ENCODE measurements at places on chromosomes 4 and X.

DNA sequence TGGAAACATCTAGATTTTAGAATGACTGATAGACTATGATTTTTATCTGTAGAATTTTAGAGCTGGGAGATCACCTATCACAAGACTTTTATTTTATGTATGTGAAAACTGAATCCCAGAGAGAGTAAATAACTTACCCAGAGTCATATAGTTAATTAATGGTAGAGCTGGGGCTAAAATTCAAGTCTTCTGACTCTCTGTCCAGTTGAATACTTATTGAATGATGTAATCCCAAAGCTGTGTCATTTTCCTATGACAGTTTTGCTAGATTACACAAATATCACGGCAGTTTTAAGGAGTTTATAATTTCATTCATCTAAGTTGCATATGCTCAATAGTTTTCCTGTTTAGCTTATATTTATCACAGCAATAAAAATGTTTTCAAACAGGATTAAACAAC lies 6.7 kb downstream of the NRK start:
- DNase-seq, result no peak

DNA sequence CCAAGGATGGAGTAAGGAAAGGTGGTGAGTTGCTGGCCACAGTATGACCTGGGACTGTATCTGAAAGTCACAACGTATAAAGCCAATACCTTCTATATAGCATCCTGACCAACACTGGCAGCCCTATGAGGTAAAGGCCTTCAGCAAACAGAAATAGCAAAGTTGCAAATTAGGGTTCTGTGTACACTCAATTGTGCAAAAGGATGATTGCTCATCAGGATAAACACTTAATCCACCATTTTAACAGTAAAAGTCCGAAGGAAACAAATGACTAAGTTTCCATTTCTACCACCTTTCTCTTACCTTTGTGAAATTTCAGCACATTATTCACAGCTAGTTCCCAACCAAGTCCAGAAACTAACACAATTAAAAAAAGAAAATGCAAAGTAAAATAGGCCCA lies 1.4 kb upstream of the FNIP2 start:
- no peak for DNase-seq

DNA sequence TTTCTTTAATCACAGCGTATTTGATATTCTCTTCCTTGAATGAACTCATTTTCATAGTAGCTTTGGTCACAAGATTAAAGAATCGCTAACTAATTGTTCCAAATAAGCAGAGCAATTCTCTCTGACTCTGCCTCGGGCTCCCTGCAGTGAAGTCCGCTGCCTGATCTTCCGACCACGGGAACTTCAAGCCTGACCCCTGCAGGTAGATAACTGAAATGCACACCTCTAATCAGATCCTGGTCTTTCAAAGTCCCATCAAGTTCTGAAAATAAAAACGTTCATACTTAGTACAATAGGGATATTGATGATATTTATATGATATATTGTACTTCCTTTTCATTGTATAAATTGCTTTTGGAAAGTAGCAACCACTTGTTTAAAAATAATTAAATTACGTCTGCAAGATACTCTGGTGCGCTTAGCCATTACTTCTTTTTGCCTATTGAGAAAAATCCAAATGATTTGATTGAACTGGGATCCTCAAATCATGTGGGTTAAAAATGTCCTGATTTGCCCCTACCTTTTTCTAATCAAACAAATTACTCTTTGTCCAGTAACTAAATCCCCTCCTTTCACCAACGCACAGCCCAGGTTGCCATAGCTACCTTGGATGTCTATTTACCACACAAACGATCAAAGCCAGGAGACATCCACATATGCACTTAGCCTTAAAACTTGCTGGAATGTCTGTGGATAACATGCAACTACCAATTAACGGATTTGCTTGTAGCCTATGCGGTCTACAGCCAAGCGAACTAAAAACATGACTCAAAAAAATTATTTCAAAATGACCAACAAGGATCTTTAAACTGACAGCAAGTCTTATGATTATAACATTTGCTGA lies 4.2 kb downstream of the MID1 start:
- no peak for DNase-seq

GRCh38 chr4:98656443-98656842 lies 2.0 kb downstream of the TSPAN5 start:
- no peak for DNase-seq

- no peak for DNase-seq
Measured at GRCh38 chr4:80423553-80424224, 88.2 kb downstream of the CFAP299 start.

GRCh38 chr4:2888886-2889285 lies 45.2 kb downstream of the ADD1 start:
- DNase-seq, result no peak

- no peak for DNase-seq
Measured at GRCh38 chr4:103405415-103405814, 207.3 kb upstream of the CENPE start.

- no peak for DNase-seq
Measured at GRCh38 chr4:123987408-123987807, 590.8 kb downstream of the SPRY1 start.

GRCh38 chr4:108244606-108245005 lies 75.9 kb upstream of the LEF1 start:
- DNase-seq, result no peak

- DNase-seq, result no peak
Measured at GRCh38 chr4:95142932-95143331, 385.2 kb downstream of the BMPR1B start.

GRCh38 chrX:16125520-16126149 lies 2.3 kb downstream of the GRPR start:
- DNase-seq, result no peak

DNA sequence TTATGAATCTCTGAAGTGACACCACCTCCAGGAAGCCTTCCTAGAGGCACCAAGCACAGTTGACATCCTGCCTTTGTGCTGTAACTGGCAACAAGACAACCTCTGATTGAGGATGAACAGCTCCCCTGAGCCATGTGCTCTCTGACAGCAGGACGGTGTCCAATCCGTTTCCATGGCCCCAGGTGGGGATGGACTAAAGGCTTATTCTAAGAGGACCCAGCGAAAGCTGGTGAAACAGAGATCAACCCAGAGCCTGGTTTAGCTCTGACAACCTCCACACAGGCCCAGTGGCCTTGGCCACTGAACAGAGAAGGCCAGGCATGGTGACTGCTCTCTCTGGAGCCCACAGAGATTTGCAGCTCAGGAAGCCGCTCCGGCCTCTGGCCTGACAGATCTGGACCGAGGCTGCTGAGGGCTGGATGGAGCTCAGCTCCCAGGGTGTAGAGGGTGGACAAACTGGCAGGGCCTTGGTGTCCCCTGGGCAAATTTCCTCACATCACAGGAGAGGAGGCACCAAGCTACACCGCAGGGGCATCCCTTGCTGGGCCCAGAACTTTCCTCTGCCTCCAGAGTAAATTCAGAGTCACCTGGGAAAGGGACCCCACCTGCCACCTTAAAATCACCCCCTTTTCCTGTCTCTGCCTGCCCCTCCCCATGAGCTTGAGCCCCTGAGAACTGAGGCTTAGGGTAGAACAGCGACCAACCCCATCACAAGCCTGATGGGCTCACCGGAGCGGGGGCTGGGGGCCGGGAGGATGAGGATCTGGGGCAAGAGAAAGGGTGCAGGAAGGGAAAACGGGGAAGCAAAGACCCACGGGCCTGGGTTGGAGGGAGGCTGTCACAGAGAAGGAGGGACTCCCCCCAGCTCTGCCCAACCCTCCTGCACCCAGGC lies 40.2 kb downstream of the HMX1 start:
- no peak for DNase-seq

- DNase-seq, result no peak
Measured at GRCh38 chr4:113077575-113077974, 28.1 kb downstream of the ANK2 start.

DNA sequence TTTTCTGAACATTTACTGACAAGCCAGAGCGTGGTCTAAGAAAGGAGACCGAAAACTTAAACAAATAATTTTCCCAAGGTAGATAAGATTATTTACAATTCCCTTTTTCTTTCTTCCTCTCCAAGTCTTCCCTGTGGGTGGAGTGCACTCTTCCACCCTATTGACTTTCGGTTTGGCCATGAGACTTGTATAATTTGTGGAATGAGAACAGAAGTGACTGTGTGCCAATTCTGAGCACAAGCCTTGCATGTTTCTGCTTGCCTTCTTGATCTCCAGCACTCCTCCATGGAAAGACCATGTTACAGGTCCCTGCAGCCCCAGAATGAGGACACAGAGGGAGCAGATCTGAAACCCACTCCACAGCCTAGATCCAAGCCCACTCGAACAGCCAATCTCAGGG lies 150.0 kb upstream of the HPGD start:
- DNase-seq, result no peak

DNA sequence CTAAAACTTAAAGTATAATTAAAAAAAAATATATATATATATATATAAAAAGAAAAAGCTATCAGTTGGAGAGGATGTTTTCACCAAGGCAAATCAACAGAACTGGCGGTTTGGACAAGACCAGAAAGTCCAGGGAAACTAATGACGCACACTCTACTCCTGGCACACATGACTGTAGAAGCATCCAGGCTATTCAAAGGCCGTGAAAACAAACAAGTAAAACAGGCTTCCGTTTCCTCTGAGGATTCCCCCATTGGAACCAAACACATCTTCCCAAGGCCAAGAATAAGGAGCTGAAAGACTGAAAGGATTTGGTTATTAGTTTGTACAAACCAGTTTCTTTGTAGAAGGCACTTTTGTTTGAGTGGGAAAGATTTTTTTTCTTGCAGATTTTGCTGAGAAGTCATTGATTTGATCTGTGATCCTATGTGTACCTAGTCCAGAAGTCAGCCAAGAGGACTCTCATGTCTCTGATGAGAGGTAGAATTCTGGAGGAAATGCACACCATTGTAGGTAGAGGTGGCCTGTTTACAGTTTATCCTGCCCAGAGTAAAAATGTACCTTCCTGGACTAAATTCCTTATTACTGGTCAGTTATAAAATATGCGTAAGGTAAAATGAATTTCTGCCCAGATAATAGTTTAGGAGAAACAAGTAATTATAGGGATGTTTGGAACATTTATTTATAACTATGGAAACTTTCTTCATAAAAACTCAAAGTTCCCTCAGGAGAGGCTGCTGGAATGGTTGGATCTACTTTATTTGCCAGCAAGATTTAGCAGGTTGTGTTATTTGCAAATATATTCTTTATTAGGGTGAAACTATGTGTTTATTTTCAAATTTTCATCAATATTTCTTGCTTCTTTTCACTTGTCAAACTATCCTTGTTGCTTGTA lies 66.5 kb downstream of the DMP1 start:
- DNase-seq, result no peak

DNA sequence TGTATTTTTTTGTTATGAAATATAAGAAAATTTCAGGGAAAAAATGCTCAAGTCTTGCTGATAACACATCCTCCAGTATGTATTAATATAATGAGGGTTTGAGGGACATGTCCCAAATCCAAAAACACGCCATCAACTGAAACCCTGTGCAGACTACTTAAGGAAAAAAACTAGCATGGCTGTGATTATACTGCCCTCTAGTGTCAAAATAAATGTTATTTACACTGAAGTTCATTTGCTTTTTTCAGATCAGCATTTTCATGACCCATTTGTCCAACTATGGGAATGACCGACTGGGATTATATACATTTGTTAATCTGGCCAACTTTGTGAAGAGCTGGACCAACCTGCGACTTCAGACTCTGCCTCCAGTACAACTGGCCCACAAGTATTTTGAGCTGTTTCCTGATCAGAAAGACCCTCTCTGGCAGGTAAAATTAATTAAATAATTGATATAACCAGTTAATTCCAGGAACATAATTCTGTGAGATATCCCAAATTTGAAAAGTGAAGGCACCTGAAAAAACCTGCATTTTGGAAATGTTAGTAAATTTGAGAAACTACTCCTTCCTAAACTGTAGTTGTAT lies 128.5 kb downstream of the PRSS12 start:
- DNase-seq, result no peak

- DNase-seq, result no peak
Measured at GRCh38 chr4:180156684-180157083, 2086.5 kb upstream of the TENM3 start.

- no peak for DNase-seq
Measured at GRCh38 chr4:148565801-148566200, 123.6 kb upstream of the NR3C2 start.

GRCh38 chr4:84722720-84723119 lies 139.8 kb downstream of the CDS1 start:
- DNase-seq, result no peak

GRCh38 chr4:34678431-34678830 lies 1565.9 kb downstream of the ARAP2 start:
- no peak for DNase-seq

DNA sequence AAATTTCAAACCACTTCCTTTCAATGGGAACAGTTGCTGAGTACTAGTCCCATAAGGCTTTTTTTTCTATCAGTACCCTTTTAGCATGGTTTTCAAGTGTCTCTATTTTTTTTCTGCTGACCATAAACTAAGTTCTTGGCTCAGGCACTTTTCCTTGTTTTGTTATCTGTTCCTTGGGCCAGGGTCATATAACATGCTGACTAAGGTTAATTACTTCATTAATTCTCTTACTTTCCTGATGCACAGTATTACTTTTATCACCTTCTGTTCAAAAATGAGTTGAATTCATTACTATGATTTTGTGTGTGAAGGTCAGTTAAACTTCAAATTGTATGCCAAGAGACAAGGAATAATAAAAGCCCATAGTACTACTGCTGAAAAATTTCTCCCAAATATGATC lies 19.7 kb upstream of the BTC start:
- DNase-seq, result no peak

GRCh38 chr4:173005912-173006633 lies 162.5 kb upstream of the GALNT7 start:
- DNase-seq, result no peak

- DNase-seq, result no peak
Measured at GRCh38 chr4:40228497-40229365, 31.9 kb downstream of the RHOH start.

- DNase-seq, result no peak
Measured at GRCh38 chr4:153154007-153154975, 50.0 kb upstream of the TRIM2 start.

DNA sequence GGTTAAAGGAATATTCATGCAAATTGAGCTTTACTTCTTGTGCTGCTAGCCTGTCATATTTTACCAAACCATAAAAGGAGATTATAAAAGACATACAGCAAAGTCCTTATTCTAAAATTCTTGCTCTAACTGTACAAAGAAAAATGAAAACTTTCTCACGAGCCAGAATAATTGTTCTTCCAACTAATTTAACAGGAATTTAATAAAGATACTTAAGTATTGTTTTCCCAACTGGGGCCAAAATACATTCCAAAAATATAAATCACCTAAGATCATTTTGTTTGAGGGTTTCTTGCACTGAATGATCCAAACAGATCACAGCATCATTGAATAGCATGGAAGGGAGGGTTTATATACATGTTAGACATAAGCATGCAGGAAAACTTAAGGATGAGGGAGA lies 127.1 kb upstream of the PCDH18 start:
- no peak for DNase-seq

- DNase-seq, result no peak
Measured at GRCh38 chrX:10441464-10441863, 178.9 kb downstream of the MID1 start.

DNA sequence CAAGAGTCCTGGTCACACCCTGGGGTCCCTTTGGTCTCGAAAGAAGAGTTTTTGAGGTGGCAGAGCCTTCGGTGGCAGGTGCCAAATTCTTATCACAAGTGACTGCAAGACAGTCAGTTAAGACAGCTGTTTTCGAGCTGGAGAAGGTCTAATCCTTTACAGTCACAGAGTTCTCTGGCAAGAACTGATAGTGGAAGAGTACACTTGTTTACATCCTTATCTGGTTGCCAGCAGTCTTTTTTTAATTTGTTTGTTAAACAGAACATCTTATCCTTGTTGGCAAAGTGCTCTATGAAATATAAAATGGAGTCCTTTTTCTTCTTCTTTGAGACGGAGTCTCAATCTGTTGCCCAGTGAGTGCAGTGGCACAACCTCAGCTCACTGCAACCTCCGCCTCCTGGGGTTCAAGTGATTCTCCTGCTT lies 50.4 kb upstream of the ELOVL6 start:
- DNase-seq, result no peak

All from stimulated activated CD8-positive, alpha-beta memory T cell treated with anti-CD3 and anti-CD28 coated beads, Interleukin-15, amount 100 ng/mL, for 4 hours (primary cell).